ENCODE measurements at places on chromosomes 6 and 20.

DNA sequence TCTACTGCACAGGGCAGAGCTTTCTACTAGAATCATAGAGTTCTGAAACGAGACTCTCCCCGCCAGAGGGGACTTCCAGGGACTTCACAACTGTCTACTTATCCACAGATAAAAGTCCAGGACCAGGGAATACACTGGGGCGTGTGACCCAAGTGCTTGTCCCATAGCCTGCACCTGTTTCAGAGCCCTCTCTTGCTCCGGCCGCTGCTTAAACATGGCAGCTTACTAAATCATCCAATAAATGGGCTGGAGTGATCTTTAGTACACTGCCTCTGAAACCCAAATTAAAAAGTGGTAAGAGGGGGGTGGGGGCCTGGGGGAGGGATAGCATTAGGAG is 8.9 kb upstream of the RAB44 start:
- DNase-seq: no peak

GRCh38 chr6:1015825-1016224 is 296.1 kb upstream of the FOXQ1 start:
- peak; percentile 20 for DNase-seq

DNA sequence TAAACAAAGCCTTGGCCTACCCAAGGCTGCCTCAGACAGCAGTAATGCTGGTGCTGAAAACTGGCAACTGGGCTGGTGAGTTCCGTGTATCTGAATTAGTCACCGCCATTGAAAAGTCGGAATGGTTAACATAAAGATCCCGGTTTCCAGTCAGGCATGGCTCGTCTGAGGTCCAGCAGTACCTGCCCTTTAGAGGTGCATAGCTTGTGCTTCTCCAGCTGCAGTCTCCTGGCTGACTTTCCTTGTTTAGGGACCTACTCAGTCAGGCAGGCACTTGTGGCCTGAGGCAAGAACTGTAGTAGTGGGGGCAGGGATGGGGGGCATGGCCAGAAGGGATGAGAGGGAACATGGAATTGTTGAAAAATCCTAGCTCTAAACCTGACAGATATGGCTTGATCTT is 101.6 kb downstream of the FYN start:
- DNase-seq: no peak

DNA sequence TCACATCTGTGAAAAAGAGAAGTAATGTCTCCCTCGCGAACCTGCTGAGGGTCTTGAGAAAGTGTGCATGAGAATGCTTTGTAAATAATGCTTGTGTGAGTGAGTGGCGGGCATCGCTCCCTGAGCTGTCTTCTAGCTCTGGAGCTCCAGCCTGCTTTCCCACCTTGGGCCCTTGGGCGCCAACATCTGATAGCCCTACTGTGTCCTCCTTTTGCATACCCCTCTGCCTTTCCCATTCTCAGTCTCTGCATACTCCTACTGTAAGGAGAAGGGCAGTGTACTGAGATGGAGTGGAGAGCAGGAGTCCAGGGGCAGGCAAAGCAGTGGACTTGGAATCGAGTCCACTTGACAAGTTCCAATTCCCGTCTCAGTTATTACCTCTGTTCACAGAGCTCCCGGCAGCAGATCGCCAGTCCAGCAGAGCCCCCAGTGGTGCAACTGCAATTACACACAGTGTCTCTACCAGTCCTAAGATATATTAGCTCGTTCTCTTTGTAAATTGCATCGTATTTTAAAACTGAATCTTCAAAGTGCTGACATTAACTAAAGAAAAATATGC is 847 bp upstream of the NCR2 start:
- DNase-seq: no peak

Data from AG20443 (cell line).